ENCODE measurements at places on chromosomes 16 and 17.
A peak's percentile ranks its signal among the peaks of the same experiment; 100 is the strongest.

GRCh38 chr16:79598348-79599181, 2.0 kb downstream of the MAF start:
- DNase-seq, result peak; percentile 86

GRCh38 chr16:21208446-21209230, 2.7 kb downstream of the ZP2 start:
- no peak for DNase-seq

DNA sequence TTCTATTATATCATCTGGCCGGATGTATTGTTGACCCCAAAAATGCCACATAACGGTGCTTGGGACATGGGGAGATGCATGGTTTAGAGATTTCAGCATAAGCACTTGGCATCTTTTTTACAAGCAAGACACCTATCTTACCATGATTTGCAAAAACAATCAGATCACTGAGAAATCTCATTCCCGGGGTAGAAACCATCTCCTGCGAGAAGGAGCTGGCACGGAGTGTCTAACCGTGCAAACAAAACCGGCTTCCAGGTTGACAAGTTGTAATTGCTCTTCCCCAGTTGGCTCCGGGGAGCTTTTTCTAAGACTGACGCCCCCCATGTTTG, 1.0 kb downstream of the SLC16A6 start:
- peak; percentile 33 for DNase-seq

DNA sequence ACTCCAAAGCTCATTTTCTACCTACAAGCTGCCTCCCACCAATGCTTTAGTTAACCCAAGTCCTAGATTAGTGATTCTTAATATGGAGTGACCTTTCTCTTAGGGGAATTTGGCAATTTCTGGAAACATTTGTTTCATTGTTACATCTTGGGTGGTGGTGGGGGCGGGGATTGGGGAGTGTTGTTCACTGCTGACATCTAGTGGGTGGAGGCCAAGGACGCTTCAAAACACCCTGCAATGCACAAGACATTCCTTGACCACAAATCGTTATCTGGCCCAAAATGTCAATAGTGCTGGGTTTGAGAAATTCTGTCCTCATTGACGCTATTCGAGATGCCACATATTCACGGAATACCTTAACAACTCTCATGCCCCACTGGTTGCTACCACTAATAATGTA, 282.9 kb downstream of the RBFOX1 start:
- DNase-seq, result no peak

GRCh38 chr16:78842950-78843349, 743.5 kb downstream of the WWOX start:
- no peak for DNase-seq

GRCh38 chr16:3745751-3746355, 28.5 kb upstream of the TRAP1 start:
- no peak for DNase-seq

- DNase-seq, result no peak
Measured at GRCh38 chr17:82073446-82073845, 7.8 kb upstream of the DUS1L start.
